HCEC 1CT (cell line): ENCODE measurements at places on chromosomes 1 and 21.

GRCh38 chr1:96969656-96970163, 248.1 kb downstream of the PTBP2 start:
- DNase-seq = no peak

- DNase-seq = no peak
These were observed 33.7 kb downstream of the FBXO42 start for GRCh38 chr1:16318555-16318954.

DNA sequence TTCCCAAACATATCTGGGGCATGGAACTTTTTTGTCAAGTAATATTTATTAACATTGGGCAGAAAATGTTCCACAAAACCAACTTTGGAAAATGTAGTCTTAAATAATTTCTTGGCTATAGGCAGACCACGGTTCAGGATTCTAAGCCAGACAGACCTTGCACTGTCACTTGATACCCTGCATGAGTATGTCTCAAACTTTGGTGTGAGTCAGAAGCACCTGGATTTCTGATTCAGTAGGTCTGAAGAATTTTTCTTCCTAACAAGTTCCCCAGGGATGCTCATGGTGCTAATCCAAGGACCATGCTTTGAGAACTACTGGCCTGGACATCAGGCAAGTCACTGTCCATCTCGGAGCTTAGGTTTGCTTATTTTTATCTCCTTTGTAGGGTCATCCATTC, 562.0 kb downstream of the PLPP3 start:
- DNase-seq = no peak

DNA sequence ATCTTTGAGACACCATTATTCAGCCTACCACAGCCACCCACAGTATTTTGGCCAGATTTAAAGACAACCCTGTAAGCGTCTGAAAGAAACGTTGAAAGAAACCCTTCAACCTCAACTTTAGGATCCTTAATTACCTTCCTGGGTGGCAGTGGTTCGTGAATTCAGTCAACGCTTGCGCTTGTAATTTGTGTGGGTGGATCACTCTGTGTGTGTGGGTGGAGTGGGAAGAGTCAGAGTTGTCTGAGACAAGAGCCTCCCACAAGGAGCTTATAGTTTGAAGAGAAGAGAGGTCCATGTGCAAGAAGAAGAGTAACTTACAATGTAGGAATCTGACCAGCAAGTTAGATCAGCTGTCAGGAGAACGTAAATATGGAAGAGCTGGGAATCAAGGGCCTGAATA, 8.4 kb downstream of the COQ8A start:
- no peak for DNase-seq

- no peak for DNase-seq
These were observed 306.8 kb upstream of the FMN2 start for GRCh38 chr1:239784896-239785295.

DNA sequence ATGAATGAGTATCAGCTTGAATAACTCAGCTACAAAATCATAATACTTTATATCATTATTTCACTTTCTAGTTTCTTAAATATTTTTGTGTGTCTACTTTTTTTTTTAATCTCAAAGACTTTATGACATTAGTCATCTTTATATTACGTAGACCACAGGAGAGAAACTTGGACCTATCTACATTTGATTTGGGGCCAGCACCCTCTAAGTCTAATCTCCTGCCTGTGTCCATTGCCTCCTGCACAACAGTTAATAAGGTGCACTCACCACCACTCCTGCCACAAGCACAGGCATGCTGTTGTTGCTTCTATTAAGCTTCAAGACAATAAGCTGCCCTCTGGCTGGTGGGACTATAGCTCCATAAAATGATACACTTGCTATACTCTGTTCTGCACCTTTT, 70.4 kb downstream of the DIRAS3 start:
- no peak for DNase-seq

GRCh38 chr1:17292299-17293160, 15.5 kb upstream of the PADI4 start:
- no peak for DNase-seq

- no peak for DNase-seq
These were observed 92.1 kb downstream of the MAB21L3 start for GRCh38 chr1:116203181-116203723.

GRCh38 chr1:55490547-55490946, 275.4 kb upstream of the USP24 start:
- DNase-seq = peak; percentile 78
